ENCODE measurements at places on chromosomes 13 and 19.

DNA sequence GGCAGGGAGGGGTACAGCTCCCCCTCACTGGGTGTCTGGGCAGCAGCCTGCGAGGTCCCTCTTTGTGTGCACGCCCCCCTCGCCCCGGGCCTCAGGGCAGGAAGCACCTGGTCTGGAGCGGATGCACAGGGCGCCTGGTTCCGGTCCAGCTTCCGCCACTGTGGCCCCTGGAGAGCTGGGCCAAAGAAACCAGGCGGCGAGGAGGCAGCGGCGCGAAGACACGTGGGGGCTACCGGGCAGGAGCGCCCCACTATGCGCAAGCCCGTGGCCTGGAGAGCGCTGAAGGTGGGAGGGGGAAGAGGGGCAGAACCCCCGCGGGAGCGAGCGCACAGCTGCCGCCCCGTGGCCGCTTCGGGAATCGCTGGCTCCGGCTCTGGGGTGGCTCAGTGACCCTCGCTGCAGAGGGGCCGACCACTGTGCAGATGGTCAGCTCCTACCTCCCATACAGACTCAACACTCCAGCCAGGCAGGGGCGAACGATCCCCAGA lies 1.7 kb upstream of the LYL1 start:
- no peak for DNase-seq

DNA sequence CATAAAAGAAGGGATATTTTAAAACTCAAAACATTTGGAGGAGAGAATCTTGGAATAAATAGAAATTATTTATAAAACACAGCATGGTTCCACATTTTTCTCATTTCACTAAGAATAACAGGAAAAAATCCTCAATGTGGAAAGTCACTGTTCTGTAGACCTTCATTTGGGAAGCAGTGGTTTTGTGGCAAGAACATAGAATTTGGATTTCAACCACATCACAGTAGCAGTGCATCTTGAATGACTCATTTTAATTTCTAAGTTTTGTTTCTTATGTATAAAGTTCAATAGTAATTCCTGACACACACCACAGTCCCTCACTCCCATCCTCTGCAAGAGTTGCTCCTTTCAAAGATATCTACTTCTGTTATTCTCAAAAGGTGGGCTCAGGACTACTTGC lies 264.0 kb downstream of the ENOX1 start:
- DNase-seq: no peak

GRCh38 chr13:111895896-111896821 lies 170.8 kb upstream of the SOX1 start:
- DNase-seq: no peak

DNA sequence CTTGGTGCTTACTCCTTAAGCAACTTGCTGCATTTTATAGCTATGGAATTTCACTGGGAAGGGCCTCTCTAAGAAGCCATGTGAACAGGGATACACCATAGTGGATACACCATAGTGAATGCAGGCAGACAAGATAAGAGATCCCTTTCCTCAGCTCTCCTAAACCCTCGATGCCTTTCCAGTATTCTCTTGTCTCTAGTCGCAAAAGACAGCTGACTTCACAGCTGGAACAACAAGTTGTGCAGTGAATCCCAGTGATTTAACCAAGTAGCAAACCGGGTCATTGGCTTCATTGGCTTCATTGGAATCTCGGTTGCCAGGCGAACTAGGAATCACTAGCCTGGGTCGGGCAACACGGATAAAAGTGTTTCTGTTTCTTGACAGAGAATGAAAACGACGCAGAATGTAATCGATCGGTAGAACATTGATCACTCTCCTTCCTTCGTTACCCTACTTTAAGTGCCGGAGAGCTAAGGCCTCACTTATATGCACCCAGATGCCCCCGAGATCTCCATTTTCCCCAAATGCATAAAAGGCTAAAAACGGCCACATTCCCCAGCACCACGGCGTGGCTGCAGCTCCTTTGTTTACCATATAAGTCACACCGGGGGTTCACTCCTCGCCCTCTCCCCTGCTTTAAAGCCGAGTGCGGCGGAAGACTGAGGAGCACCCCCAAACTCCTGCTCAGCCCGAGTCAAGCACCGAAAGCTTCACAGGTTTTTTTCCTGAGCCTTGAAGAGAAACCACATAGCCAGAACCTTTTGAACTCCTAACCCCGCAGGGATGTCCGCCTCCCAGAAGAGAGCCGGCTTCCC lies 674 bp downstream of the TRPC4 start:
- DNase-seq: no peak

DNA sequence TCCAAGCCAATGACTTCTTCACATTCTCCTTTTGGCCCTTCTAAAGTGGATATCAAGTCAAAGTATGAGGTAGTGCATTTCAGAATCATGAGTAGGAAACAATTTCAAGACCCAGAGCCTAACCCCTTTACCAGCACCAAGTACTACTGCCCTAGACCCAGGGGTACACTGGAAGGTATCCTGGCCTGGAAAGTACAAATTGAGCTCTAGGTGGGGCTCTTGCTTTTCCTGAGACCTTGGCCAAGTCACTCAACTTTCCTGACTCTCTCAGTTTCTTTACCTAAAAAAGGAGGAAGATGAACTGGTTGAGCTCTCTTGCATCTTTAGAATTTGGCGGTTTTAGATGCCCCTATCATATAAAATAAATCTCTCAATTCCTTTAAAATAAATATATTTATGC lies 204.7 kb downstream of the FGF14 start:
- no peak for DNase-seq

- DNase-seq: no peak
Observed at GRCh38 chr19:20470345-20471135, 95.0 kb downstream of the ZNF737 start.

- no peak for DNase-seq
Observed at GRCh38 chr19:13100841-13101589, 1.6 kb downstream of the LYL1 start.

GRCh38 chr19:54392105-54392504 lies 23.2 kb upstream of the TTYH1 start:
- no peak for DNase-seq

DNA sequence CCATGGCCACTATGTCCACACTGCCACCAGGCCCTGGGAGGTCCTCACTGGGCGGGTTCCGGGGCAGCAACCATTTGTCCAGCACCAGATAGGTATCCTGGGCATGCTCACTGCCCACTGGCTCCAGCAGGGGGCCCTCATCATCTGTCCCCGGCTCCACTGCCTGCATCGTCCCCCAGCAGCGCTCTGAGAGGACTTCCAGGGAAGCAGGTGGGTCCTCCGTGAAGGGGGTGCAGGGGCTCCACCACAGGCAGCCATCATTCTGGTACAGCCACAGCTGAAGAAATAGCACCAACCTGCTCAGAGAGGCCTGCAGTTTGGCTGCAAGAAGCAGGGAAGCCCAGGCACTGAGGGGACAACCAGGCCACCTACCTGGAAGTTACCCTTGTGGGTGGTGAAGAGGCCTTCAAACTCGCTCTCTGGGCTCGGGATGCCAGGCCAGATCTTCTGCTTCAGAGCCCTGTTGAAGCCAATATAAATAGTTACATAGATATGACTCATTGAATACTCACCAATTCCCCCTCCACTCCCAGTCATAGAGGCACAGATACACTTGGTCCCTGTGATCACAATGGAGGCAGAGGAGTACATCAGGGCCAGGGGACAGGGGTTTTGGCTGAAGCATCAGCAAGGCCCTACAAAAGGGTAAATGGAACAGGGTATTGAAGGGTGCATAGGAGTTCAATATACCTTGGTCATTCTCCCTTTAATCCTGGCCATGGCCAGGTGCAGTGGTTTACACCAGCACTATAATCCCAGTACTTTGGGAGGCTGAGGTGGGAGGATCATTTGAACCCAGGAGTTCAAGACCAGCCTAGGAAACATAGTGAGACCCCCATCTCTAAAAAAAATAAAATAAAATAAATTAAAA lies 4.1 kb downstream of the SWSAP1 start:
- DNase-seq: no peak

- DNase-seq: peak; percentile 94
Observed at GRCh38 chr19:33675501-33676124, 53.9 kb downstream of the CHST8 start.

Data from NCI-H524 treated with DMSO at 0.1 percent for 48 hours (cell line).